Stimulated activated CD4-positive, alpha-beta T cell treated with anti-CD3 and anti-CD28 coated beads, Interleukin-1b, Interleukin-23, amount 100 ng/mL, for 1 hour (primary cell): ENCODE measurements at places on chromosomes 12 and 14.

- DNase-seq, result no peak
Observed at GRCh38 chr12:67357376-67358125, 88.4 kb downstream of the CAND1 start.

- no peak for DNase-seq
Observed at GRCh38 chr14:61335671-61336275, 14.4 kb downstream of the PRKCH start.

GRCh38 chr12:83461336-83461935 lies 774.7 kb downstream of the TMTC2 start:
- DNase-seq, result no peak

DNA sequence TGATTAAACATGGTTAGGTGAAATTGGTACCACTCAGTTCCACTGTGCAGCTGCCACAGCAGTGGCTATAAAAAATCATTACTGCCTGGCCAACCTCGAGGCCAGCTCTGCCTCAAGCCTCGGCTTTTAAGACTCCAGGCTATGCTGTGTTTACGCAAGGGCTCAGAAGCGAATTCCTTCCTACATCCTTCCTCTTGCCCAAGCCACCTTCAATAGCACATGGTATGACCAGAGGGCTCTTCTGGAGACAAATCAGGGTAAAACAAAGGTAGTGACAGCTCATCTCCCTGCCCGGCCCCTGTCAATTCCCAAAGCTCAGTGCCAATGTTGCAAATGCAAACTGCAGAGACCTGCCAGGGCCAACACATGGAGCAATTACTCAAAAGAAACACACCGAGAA lies 31.9 kb downstream of the NUAK1 start:
- no peak for DNase-seq

GRCh38 chr14:53893374-53893773 lies 63.3 kb downstream of the BMP4 start:
- no peak for DNase-seq

DNA sequence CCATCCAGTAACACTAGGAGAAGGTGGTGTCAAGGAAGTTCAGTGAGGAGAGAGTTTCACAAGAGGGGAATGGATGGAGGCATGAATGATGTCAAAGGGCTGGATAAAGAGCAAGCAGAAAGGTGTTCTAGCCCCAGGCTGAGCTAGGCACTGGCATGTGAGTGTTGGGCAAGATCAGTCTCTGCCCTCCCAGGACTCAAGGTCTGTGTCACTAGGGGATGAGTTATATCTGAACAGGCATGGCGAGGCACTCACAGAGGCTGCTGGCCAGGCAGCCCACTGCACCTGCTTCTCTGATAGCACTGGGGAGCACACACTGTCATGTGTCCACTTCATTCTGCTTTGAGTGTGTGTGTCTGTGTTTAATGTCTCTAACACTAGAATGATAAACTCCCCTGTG lies 903.8 kb downstream of the BCL11B start:
- DNase-seq, result no peak

- no peak for DNase-seq
Observed at GRCh38 chr12:12153596-12153995, 82.9 kb downstream of the BCL2L14 start.

DNA sequence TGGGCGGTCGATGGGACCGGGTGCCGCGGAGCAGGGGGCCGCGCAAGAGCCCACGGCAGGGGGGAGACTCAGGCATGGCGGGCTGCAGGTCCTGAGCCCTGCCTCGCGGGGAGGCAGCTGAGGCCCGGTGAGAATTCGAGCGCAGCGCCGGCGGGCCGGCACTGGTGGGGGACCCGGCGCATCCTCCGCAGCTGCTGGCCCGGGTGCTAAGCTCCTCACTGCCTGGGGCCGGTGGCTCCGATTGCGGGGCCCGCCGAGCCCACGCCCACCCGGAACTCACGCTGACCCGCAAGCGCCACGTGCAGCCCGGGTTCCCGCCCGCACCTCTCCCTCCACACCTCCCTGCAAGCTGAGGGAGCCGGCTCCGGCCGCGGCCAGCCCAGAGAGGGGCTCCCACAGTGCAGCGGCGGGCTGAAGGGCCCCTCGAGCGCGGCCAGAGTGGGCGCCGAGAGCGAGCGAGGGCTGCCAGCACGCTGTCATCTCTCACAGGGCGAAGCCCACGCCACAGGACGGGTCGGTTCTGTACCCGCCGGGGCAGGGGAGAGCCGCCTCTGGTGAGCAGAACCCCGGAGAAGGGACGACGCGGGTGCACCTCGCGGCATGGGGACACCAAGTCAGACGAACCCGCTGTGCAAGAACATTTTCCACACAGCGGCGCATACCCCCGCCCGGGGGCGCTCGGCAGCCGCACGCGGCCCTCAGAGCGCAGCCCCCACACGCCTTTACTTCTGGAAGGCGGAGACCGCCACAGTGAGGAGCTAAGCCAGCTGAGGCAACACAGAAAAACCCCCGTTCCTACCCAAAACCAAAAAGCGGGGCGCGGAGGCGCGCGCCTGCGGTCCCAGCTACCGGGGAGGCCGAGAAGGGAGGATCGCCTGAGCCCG lies 1.2 kb upstream of the SIVA1 start:
- DNase-seq, result no peak

GRCh38 chr12:114701553-114701952 lies 17.6 kb upstream of the TBX3 start:
- no peak for DNase-seq

DNA sequence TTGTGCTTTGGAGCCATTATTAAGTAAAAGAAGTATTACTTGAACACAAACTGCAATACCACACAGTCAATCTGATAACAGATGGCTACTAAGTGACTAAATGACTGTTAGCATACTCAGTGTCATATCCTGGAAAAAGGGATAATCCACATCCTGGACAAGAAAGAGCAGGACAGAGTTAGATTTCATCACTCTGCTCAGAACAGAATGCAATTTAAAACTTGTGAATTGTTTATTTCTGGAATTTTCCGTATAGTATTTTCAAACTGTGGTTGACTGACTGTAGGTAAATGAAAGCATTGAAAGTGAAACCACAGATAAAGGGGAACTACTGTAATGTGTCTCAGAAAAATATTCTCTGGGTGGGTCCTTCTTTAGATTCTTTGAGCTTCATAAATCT lies 458.8 kb downstream of the TMEM117 start:
- no peak for DNase-seq

GRCh38 chr12:106188256-106188655 lies 49.5 kb upstream of the NUAK1 start:
- DNase-seq, result no peak

- no peak for DNase-seq
Observed at GRCh38 chr12:75709503-75709902, 198.1 kb upstream of the KRR1 start.

GRCh38 chr12:29133181-29133580 lies 15.9 kb upstream of the FAR2 start:
- no peak for DNase-seq

- no peak for DNase-seq
Observed at GRCh38 chr12:115118177-115118724, 434.3 kb upstream of the TBX3 start.

GRCh38 chr14:95068080-95068479 lies 89.2 kb downstream of the DICER1 start:
- no peak for DNase-seq

GRCh38 chr12:67364228-67364627 lies 95.1 kb downstream of the CAND1 start:
- no peak for DNase-seq

- DNase-seq, result peak; percentile 30
Observed at GRCh38 chr14:69129264-69129880, 23.5 kb downstream of the DCAF5 start.

DNA sequence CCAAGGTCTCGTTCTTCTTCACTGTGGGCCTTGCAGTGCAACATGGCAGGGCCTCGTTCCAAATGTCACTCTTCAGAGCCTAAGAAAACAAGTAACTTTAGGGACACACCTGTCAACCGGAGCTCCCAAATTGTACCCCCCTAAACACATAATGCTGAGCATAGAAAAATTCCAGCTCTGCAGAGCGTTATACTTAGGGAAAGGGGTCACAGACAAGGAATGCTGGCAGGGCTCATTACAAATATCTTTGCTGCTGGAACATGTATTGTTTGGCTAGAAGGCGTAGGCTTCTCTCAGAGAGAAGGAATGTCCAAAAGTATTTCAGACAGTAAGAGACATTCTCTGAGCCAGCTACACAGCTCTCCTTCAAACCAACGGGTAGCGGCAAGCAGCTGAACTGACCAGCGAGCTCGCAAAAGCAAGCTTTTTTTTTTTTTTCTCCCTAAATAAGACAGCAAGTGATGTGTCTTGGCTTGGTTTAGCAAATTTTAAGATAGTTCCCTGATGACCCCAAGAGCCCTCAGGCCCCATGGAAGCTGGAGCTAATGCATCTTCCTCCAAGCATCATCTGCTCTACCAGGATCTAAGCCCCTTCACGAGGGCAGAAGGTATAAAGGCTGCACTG lies 24.5 kb downstream of the SSH1 start:
- no peak for DNase-seq

GRCh38 chr12:94768398-94769046 lies 118.2 kb upstream of the TMCC3 start:
- no peak for DNase-seq

DNA sequence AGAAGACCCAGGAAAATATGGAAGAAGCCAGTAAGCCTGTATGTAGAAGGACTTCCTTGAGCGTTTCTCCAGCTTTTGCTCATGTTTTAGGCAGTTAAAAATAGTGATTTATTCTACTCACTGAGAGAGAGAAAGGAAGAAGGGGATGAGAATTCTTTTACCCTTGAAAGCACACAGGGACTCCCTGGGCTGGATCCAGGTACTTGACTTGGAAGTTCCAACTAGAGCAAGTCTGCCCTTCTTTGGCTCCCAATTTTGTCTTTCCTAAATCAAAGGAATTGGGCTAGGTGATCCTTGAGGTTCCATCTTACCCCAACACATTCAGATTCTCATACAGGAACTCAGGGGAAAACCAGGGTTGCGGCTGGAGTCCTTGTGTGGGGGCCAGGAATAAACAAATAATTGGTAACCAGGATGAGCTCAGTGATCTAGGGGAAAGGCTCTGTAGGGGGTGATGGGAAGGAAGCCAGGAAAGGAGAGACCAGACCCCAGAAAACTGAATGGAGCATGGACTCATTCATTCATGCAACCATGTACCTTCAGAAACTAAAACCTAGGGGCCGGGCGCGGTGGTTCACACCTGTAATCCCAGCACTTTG lies 11.5 kb upstream of the ITGA5 start:
- DNase-seq, result no peak

DNA sequence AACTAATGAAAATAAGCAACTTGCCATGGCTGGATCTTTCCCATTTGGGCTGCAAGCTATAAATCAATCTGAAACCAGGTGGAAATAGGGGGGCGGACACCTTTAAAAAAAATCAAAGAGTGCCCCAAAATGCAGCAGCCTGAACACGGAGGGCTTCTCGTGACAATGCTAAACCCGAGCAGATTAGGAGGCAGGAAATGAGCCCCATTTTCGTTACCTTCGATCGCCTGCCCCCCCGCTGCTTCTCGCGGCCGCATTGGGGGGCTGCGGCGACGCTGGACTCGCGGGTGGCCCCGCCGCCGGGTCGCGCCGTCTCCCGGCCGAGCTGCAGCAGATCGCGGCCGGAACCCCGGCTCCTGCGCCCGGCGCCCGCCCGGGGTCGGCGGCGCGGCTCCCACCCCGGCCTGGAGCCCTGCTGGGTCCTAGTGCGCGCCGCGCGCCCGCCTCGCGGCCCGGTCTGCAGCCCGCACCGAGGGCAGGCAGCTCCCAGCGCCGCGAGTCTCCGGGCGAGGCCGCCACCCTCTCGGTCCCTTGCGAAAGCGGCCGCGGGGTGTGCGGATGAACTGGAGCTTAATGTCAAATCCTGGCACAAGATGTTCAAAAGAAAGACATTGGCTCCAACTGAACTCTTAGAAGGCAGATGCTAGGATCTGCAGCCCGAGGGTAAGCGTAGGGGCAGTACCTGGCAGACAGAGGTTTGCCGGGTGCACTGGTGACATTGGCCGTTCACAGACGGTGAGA lies 201.9 kb upstream of the FOXN3 start:
- no peak for DNase-seq

GRCh38 chr12:67633708-67634107 lies 14.8 kb upstream of the DYRK2 start:
- DNase-seq, result no peak

- no peak for DNase-seq
Observed at GRCh38 chr12:128859311-128859710, 6.0 kb downstream of the GLT1D1 start.
